ENCODE measurements at places on chromosomes 2 and 18.

DNA sequence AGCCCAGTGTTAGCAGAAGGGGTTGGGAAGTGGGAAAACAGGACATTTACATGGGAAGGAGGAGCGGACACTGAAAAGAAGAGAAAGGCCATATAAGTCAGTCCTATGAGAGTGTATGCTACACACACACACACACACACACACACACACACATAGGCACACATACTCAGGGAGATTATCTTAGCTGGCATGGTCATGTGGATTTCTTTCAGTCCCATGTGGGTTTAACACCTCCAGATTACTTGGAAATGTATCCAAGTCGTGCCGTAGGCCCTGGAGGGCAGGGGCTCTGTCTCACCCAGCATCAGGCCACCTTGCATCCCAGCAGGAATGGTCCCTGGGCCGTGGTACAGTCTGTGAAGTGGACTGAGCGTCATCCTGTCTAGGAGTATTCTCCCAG, 113.3 kb upstream of the CAPN13 start:
- no peak for DNase-seq

- DNase-seq, result peak; percentile 93
Measured at GRCh38 chr2:231672617-231673347, 35.5 kb upstream of the PTMA start.

DNA sequence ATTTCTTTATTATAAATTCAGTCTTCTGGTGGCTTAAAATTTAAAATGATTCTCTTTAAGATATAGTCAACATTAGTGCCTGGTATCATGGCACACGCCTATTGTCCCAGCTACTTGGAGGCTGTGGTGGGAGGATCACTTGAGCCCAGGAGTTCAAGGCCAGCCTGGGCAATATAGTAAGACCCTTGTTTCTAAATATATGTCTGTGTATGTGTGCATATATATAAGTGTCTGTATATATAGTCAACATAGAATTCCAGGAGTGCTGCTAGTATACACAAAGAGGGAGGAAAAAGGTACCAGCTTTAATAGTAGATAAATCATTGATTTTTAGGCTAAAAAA, 24.9 kb downstream of the EIF4E2 start:
- no peak for DNase-seq

- DNase-seq, result no peak
Measured at GRCh38 chr2:48412443-48413250, 117.3 kb upstream of the STON1 start.
